Kidney glomerular epithelial cell (primary cell): ENCODE measurements at places on chromosomes 12 and 14.

- DNase-seq = no peak
Measured at GRCh38 chr14:101200650-101201516, 297.4 kb upstream of the RTL1 start.

- no peak for DNase-seq
Measured at GRCh38 chr14:56874375-56874774, 64.1 kb upstream of the OTX2 start.

DNA sequence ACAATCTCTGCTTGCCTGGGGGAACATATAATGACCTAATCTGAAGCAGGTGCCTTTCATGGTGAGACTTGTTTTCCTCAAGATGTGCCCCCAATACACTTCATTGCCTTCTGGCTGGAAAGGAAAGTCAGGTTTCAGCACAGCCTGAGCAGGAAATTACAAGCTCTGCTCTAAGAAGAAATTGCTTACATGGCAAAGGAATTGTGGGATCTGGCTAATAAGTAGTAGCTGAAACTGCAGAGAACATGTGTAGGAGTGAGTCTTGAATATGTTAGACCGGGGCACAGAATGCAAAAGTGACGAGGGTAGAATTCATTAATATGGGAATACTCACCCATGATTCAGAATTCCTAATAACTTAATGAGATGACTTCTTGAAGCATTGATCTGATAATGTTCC, 6.3 kb upstream of the CFAP54 start:
- no peak for DNase-seq

GRCh38 chr12:124563401-124563800, 4.0 kb downstream of the NCOR2 start:
- DNase-seq = no peak

DNA sequence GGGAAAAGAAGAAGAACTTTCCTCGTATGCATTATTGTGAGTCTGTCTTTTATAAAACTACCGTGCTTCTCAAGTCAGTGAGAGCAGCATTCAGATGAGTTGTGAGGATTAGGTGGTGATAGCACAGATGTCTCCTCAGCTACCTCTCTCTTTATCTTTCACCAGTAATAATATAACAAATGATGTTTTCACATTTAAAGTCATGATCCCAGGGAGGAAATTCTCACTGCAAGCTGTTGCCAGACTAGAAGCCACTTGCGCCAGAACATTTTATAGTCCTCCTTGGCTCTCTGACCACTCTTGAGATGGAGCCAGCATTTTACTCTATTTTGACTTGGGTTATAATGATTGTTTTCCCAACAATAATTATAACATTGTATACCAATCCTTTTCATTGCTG, 443.1 kb downstream of the AEBP2 start:
- no peak for DNase-seq

DNA sequence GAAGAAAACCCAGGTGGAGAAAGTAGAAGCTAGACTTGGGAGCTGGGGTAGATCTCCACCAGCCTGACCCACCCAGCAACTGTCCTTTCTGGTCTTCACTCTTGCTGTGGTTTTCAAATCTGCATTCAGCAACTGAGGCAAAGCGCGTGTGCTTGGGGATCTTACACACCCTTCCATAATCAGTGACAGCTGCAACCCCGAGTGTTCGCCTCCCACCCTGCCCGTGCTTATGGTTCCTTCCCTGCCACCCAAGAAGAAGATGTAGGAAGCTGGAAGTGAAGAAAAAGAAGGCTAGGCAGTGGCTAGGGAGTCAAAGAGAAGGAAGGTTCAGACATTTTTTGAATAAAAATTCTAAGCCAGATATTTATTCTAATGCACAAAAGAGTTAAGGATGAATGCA, 162.6 kb upstream of the CCND2 start:
- no peak for DNase-seq

DNA sequence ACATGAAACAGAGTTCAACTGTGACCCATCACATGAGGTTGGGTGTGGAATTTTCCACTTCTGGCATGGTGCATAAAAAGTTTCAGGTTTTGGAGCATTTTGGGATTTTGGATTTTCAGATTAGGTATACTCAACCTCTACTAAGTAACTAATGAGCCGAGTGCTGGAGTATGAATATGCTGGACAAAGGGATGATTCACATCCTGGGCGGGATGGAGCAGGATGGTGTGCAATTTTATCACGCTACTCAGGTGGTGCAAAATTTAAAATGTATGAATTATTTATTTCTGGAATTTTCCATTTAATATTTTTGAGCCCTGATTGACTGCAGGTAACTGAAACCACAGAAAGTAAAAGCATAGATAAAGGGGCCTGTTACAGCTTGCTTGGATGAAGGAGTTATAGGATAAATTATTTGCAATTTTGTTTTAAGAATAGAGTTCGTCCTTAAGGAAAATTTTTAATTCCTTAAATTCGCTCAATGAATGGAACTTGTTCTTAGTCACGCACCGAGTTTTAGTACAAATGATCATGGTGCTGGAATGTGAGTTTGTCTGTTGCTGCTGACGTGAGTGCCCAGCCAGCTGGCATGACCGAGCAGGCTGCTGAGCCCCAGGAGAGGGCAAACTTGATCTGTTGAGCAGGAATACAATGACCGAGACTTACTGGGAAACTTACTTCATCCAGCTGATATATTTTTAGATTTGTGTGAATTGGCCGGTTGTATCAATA, 176.3 kb downstream of the ESR2 start:
- no peak for DNase-seq

DNA sequence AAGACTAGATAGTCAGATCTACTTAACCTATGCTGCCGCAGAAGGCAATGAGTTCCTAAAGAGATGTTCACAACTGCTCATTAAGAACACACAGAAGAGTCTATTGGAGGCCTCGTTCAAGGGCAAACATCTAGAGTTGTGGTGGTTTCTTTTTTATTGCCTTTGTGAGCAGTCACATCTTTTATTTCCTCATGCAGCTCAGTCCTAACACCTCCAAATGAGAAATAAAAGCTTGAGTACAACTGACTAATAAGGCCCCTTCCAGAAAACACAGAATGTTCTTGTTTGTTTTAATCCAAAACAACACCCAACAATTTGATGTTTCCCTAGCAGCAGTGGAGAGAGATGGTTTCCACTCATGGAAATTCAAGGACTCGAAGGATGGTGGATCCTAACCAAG, 123.5 kb upstream of the NOS1 start:
- DNase-seq = no peak

GRCh38 chr12:124570810-124571209, 3.4 kb upstream of the NCOR2 start:
- no peak for DNase-seq

DNA sequence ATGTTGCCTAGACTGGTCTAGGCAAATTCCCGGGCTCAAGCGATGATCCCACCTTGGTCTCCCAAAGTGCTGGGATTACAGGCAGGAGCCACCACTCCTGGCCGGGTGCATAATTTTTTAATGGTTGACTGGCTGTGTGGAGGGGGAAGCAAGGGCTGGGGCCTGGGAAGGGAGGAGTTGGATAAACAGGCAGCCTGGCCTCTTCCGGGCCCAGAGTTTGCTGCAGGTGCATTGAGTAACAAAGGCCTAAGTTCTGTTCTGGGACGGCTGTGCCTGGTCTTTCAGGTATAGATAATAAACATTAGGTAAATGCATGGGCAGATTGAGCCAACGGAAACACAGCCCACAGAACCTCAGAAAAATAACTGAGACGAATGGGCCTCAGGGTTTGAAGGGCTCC, 191.3 kb upstream of the TBX3 start:
- no peak for DNase-seq

DNA sequence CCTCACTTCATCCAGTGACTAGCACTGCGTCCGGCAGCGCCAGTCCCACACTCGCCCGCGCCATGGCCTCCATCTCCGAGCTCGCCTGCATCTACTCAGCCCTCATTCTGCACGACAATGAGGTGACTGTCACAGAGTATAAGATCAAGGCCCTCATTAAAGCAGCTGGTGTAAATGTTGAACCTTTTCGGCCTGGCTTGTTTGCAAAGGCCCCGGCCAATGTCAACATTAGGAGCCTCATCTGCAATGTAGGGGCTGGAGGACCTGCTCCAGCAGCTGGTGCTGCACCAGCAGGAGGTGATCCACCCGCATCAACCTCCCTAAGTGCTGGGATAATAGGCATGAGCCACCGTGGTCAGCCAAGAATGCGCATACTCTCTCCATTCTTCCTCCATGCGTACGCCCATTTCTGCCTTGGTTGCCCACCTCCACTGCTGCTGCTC, 59.9 kb downstream of the IRF2BPL start:
- no peak for DNase-seq

- DNase-seq = no peak
Measured at GRCh38 chr14:79613625-79614024, 597.7 kb downstream of the DIO2 start.

- DNase-seq = peak; percentile 35
Measured at GRCh38 chr14:77593501-77593961, 22.9 kb downstream of the SPTLC2 start.

DNA sequence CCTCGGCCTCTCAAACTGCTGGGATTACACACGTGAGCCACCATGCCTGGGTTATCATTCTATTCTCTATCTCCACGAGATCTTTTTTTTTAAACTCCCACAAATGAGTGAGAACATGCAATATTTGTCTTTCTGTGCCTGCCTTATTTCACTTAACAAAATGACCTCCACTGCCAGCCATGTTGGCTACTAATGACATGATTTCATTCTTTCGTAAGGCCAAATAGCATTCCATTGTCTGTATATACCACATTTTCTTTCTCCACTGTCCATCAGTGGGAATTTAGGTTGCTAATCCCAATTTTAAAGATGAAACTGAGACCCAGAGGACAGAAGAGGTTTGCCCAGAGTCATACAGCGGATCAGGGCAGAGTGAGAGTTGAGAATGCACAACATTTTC, 10.9 kb upstream of the TRPV4 start:
- no peak for DNase-seq

DNA sequence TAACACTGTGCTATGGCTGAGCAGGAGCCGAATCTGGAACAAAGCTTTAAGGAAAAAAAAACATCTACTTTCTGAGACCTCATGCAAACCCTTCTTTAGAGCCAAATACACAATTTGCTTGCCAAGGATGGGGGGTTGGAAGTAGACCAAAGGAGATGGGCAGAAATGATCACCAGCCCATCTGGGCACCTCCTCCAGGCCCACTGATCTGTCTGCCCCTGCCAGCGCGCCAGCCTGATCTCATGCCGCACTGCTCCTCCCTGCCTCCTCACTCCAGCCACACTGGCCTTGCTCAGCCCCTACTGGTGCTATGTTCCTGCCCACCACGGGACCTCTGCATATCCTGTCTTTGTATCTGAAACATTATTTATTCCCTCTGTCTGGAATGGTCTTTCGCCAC, 24.8 kb upstream of the RAB35 start:
- DNase-seq = no peak

DNA sequence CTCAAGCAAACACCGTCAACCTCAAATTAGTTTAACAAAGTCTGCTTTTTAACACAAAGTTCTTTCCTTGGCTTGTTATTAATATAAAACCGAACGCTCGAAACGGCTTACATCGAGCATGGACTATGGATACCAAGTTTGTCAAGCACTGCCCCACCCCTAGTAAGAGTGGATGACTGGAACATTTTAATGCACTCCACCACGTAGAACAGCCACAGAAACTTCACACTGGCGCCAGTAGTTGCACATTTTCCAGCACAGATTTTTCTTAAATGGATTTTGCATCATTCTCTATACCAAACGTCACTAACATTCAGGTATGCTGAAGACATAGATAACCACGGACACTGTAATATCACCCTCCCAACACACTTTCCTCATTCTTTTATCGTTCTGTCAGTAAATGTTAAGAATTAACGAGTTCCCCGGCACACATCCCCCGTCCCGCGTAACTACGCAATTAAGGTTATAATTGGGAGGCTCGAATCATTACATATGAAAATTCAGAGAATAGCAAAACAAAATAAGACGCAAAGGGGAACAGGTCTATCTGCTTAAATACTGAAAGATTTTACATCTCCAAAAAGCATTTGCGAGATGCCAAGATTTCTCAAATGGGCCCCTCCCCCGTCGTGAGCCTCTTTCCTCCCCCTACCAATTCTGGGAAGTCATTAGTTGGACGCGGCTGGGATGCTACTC, 990 bp downstream of the FERMT2 start:
- DNase-seq = peak; percentile 29

GRCh38 chr14:81452341-81453133, 52.4 kb upstream of the STON2 start:
- DNase-seq = no peak

- no peak for DNase-seq
Measured at GRCh38 chr12:72522411-72522810, 250.2 kb downstream of the TRHDE start.

DNA sequence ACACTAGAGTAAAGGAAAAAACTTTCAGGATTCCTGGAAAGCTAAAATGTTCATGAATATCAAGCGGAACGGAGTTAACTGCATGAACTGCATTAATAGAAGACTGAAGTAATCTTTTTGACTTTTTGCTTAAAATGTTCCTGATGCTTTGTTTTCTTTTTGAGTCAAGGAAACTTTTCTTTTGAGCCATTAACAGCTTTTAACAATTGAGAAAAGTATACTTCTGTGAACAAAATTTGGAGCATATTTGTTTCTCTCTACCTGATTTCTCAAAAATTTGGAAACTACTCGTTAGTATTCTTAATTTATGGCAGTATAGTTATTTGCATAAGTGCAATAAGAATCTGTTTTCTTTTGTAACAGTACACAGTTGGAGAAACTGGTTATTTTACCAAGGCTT, 78.5 kb downstream of the CALM1 start:
- DNase-seq = no peak

DNA sequence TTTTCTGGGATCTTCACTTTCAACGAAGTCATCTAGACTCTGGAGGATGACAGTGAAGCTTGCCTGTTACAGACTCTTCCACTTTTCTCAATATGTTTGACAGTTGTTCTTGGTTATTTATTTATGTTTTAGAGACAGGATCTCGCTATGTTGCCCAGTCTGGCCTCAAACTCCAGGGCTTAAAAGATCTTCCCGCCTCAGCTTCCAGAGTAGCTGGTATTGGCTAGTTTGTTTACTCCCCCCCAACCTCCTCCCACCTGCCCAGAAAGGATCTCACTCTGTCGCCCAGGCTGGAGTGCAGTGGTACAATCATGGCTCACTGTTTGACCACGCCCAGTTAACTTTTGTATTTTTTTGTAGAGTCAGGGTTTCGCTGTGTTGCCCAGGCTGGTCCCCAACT, 3.3 kb downstream of the SPATS2 start:
- no peak for DNase-seq
